ENCODE measurements at places on chromosomes 5 and 9.

- DNase-seq = no peak
Measured at GRCh38 chr9:6870149-6870548, 112.4 kb downstream of the KDM4C start.

DNA sequence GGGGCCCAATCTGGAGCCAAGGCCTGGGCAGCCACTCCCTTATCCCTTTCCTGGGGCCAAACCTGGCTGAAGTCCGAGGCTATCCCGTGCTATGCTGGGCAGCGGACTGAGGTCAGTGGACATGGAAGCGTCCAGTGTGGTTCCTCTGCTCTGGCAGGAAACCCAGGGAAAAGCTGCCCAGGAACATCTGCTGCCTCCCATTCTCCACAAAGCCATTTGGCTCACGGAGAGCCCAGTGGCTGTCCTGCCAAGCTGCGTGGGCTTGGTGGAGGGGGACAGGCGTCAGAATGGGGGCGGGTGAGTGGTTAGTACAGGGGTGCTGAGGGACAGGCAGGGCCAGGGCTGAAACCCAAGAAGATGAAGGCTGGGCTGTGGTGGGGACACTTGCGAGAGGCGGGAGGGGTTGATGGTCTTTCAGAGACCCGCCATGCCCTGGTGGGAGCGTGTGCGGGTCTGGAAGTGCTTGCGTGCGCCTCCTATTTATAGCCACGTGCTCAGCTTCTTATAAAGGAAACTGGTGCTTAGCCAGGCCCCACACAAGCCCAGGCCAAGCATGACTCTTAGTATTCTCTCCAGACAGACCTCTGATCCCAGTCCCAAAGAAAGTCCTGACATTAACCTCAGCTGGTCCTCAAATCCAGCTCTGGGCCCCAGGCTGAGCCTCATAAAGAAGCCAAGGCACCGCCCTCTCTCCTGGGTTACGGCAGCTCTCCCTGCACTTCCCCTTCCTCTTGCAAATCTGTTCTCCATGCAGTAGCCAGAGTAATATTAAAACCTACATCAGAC, 9.4 kb upstream of the SLC6A7 start:
- DNase-seq = no peak

DNA sequence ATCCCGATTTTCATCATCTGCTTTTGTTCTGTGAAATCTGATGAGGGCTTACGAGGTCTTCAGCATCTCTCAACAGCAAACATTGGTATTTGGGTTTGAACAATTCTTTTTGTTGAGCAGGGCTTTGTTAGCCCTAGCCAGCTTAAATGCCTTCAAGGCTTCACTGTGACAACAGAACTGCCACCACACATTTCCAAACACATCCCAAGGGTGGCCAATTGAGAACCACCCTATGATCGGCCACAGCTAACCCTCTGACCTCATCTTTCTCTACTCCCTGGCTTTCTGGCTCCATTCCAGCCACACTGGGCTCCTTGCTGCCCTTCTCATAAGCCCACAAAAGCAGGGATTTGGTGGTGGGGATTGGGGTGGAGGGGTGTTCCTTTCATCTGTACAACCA, 17.6 kb downstream of the MTX3 start:
- DNase-seq = no peak

DNA sequence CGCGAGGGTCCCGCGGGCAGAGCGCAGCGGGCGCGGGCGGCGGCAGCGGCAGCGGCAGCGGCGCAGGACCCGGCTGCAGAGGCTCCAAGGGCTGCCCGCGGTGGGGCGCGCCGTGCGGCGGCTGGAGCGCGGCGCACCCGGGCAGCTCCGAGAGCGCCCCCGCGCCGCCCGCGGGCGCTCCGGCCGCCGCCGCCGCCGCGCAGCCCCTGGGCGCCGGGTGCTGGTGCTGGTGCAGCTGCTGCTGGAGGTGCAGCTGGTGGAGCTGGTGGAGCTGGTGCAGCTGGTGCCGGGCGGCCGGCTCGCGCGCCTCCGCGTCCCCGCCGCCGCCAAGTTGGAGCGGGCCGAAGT, 644 bp downstream of the IER5L start:
- DNase-seq = no peak

GRCh38 chr5:102879741-102880140, 124.6 kb downstream of the PAM start:
- DNase-seq = no peak

DNA sequence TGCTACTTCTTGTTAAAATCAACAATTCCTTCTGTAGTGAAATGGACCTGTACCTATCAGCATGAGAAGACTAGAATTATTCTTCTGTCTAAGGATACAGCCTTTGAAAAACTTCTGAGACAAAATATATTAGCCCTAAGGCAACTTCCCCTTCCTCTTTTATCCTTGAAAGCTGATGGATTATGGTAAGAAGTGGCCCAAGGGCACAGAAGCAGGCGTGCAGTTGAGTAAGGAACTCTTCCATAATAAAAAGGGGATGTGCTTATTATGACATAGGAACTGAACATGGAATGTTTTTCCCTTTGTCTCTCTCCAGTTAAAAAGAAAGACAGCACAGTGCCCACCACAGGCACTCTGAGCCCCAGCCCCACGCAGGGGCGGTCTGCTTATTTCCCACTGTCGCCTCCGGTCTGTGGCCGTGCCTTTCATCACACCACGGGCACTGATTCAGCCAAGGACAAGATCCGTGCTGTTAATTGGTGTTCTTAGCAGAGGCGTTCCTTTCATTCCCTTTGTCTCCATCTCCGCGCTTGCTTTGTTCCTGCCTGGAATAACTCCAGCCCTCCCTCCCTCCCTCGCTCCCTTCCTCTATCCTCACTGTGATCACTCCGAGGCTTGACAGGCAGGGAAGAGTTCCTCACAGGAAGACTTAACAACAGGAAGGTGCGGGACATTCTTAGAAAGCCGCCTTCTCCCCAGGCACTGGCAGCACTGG, 135.9 kb upstream of the OTULINL start:
- DNase-seq = no peak

Measured in esophagus squamous epithelium (tissue), 5 donors.